ENCODE measurements at places on chromosomes 2 and 18.

- H3K4me3 ChIP-seq: no peak overlapping the region
- no peak for DNase-seq
- no peaks in the 10 kb centered on the region for H3K4me1 ChIP-seq
- peaks cover 7% of the 10 kb centered on the region for H3K36me3 ChIP-seq
- no peaks in the 10 kb centered on the region for H3K27me3 ChIP-seq
Observed at GRCh38 chr2:241372361-241372992, 16.4 kb downstream of the FARP2 start.

GRCh38 chr2:68284896-68285295, 32.6 kb upstream of the PPP3R1 start:
- H3K36me3 ChIP-seq: no peaks in the 10 kb centered on the region
- H3K4me1 ChIP-seq: peaks cover 7% of the 10 kb centered on the region

DNA sequence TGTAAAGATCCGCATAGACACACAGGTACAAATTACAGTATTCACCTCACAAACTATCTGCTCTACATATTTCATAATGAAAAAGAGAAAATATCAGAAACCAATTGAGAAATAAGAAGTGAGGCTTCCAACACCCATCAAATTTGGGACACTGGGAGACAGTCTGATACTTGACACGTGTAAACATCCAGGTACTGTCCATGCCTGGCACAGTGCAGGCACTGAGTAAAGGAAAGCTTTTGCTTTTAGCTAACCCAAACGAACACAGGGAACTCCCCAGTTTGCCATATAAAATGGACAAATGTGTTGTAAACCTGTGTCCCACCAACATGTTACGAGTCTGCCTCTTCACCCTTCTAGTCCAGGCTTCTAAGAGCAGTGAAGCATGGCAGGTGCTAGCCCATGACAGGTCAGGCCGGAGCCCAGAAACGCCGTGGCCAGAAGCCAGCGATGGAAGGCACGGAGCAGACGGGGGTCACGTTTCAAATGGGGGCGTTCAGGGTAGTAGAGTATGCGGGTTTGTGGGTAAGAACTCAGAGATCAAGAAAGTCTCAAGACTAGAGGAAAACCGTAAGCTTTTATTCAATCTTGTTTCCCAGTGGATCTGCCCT, 27.0 kb downstream of the CDH2 start:
- peaks cover 8% of the 10 kb centered on the region for H3K4me1 ChIP-seq
- H3K4me3 ChIP-seq: no peak overlapping the region
- no peak for DNase-seq
- no peaks in the 10 kb centered on the region for H3K36me3 ChIP-seq

DNA sequence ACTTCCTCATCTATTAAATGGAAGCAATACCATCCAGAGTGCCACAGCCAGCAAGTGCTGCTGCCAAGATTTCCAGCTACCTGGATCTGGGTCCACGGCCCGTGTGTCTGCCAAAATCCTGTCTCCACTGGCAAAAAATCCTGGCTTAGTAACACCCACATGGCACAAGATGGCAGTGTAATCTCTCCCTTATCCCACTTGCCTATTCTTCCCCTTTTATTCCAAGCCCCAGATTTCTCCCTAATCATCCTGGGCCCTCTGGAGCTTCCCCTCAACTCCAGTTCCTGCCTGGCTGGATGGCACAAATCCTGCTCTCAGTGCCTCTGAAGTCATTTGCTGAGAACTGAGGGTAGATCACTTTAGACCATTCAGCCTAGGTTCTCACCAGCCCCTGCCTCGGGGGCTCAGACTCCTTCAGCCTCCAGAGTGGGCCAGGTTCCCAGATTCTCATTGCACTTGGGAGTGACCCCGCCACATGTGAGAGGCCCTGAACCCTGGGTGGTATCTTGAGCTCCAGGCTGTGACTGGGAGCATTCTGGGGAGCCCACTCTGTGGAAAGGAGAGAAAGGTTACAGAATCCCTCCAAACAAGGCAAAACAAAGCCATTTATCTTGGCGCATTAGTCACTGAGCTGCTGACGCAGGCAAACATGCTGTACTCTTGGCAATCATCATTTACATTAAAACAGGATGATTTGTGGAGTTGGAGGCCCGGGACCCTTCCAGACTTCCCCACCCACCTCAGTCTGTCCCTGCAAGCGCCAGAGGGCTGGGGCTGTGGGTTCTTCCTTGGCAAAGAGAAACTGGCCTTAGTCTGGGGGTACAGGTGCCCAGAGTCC, 325.8 kb downstream of the DYSF start:
- H3K27ac ChIP-seq: no peak overlapping the region
- DNase-seq: no peak
- H3K27me3 ChIP-seq: no peaks in the 10 kb centered on the region

DNA sequence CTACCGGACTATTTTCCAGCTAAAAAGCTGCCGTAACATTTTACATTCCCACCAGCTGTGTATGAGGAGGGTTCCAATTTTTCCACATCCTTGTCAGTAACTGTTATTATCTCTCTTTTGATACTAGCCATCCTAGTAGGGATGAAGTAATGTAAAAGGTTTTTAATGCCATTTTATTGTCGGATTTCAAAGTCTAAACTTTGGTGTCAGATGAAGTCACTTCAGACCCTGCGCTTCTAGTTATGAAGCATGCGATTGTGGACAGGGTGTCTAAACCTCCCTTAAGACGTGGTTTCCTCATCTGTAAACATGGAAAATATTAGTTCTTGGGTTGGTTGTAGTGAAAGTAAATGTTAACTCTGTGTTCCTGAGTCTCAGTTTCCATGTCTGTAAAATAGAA, 4.7 kb downstream of the DGKD start:
- DNase-seq: no peak
- H3K27ac ChIP-seq: no peak overlapping the region
- H3K27me3 ChIP-seq: no peaks in the 10 kb centered on the region
- no peaks in the 10 kb centered on the region for H3K4me1 ChIP-seq

DNA sequence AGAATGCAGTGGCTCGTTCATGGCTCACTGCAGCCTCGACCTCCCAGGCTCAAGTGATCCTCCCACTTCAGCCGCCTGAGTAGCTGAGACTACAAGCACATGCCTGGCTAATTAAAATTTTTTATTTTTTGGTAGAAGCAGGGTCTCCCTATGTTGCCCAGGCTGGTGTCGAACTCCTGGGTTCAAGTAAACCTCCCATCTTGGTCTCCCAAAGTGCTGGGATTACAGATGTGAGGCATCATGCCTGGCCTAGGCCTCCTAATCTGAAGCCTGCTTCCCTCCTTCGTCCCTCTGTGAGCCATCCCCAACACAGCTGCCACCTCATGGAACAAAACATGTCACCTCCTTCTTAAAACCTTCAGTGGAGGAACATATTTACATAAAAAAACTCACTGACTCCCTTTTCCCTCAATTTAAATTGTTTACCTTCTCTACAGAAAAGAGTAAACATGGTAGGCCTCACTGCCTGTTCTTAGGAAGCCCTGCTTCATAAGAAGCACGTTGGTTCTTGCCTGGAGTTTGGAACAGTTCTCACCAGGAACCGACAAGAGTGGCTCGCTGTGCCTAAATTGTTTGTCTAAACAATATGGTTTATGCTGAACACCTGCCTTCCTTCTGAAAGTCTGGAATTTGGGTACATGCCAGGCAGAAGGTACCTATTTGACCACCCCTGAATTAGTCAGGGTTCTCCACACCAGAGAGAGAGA, 12.1 kb upstream of the RHOB start:
- H3K36me3 ChIP-seq: no peaks in the 10 kb centered on the region
- H3K27me3 ChIP-seq: no peaks in the 10 kb centered on the region
- peaks cover 23% of the 10 kb centered on the region for H3K4me1 ChIP-seq

DNA sequence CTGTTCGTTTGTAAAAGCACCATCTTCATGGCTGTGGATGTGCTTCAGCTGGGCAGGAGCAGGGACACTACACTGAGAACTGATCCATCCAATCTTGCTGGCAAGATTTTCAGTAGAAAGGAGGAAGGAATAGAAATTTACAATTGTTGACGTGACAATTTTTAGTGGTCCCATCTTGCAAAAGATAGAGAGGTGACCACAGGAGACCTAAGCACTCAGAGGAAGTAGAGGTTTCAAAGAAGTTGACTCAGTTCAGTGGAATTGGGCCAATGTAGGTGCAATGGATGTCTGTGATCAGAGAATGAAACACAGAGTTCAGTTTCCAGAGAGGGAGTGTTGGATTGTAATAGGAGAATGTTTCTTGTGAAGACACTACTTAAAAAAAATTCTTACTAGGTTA, 1.4 kb downstream of the UGT1A5 start:
- H3K27ac ChIP-seq: no peak overlapping the region
- H3K27me3 ChIP-seq: peaks cover 19% of the 10 kb centered on the region
- H3K4me3 ChIP-seq: no peak overlapping the region
- H3K4me1 ChIP-seq: no peaks in the 10 kb centered on the region
- no peak for DNase-seq

DNA sequence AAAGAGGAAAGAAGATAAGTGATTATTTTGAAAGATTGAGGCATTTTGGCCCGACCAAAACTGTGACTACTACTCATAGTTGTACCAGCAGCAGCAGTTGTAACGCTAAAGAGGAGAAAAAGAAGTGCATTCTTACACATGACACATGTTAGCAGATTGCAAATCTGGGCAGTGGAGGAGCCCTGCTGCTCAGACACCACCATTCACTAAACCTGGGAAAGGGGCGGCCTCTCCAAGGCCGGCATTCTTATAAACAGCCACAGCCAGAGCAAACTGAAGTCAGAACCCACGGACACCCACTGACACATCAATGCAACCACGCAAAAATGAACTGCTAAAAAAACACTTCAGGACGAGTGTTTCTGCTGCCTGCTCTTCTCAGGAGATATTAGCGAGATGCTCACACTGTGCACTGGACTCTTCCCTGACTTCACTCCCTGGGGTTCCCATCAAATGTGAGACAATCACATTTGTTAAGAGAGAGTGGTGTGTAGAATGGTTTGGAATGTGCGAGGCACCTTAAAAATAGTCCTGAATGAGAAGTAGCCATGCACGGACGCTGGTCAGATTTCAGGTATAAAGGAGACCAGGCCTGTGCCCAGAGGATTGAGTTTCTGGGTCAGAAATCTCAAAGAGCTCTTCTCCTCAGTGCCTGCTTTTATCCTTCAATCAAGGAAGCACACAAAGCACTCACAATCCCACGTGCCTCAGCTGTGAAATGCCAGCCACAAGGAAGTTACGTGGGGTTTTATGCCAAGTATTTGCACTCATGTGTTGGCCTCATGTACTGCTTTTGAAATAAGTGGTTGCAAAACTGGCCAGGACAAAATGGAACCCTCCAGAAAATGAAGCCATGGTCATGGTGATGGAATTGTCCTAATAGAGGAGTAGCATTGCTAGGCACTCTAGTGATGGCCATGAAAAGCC, 83.4 kb downstream of the MTCL1 start:
- DNase-seq: no peak
- H3K27me3 ChIP-seq: no peaks in the 10 kb centered on the region
- no peaks in the 10 kb centered on the region for H3K36me3 ChIP-seq
- no peak overlapping the region for H3K27ac ChIP-seq
- H3K4me3 ChIP-seq: no peak overlapping the region
- H3K4me1 ChIP-seq: no peaks in the 10 kb centered on the region
